Hematopoietic multipotent progenitor cell treated with erythropoietin and hydrocortisone succinate and interleukin-3 and kit ligand, for 15 days (in vitro differentiated cells): ENCODE measurements at places on chromosomes 4 and X.
A peak's percentile ranks its signal among the peaks of the same experiment; 100 is the strongest.

DNA sequence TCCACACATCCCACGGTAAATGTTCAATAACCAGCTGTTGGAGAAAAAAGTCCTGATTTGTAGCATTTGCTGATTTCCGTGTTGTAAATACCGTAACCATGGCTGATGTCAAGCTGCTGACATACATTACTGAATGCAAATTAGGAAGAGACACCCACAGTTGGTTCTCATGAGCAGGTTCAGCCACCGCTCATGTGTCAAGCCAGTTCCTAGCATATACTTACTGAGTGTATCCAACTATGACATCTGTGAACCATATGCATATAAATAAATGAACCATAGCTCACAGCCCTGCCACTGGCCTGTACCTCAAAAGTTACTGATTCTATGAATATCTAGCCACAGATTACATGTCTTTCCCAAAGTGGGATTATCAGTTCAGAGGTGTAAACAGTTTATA lies 29.5 kb downstream of the FHDC1 start:
- DNase-seq, result no peak

DNA sequence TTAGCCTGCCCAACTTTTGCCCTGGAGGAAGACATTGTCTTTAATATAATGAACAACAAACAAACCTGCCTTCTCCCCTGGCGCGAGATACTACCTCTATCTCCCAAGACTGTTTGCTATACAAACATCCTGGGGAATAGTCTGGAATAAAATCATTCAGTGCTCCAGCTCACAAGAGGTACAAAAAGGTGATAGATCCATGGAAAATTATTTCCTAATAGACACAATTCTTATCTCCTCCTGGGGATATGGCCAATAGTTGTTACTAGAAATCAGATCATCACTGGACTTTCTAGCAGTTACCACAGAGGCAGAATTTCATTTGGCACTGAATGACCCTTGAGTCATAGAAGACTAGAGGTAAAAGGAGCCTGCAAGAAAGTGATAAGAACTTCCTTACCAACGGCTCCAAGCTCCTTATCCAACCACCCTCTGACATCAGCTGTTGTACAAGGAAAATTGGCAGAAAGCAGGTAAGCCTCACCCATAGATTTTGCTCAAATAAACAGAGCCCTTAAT lies 38.1 kb downstream of the MID1 start:
- peak; percentile 47 for DNase-seq

GRCh38 chr4:66048861-66049260 lies 378.6 kb upstream of the EPHA5 start:
- DNase-seq, result no peak

DNA sequence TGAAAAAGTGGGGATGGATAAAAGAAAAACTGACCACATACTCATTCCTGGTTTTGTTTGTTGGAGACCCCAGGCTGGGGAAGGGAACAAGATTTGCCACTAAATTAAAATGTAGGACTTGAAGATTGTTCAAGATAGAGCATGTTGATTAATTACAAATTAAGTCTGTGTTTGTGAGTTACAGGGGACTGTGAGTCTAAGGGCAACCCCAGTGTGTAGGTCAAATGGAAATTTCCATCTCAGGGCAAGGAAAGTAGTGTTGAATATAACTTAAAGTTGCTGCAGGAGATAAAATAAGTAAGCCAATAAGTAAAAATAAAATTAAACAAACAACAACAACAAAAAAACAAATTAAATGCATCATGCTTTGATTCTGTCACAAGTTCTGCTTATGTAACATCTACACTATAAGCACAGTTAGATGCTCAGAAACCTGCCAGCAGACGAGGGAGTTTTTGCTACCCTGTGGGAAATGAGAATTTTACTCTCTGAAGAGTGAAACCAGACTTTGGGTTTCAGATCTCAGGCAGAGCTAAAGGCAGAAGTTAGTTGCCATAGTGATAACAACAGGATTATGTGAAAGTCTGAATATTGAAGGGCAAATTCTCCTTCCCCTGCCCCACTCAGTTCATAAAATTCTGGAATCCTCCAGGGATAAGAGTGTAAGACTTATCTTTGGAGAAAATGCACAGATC lies 352.3 kb downstream of the GRXCR1 start:
- no peak for DNase-seq

DNA sequence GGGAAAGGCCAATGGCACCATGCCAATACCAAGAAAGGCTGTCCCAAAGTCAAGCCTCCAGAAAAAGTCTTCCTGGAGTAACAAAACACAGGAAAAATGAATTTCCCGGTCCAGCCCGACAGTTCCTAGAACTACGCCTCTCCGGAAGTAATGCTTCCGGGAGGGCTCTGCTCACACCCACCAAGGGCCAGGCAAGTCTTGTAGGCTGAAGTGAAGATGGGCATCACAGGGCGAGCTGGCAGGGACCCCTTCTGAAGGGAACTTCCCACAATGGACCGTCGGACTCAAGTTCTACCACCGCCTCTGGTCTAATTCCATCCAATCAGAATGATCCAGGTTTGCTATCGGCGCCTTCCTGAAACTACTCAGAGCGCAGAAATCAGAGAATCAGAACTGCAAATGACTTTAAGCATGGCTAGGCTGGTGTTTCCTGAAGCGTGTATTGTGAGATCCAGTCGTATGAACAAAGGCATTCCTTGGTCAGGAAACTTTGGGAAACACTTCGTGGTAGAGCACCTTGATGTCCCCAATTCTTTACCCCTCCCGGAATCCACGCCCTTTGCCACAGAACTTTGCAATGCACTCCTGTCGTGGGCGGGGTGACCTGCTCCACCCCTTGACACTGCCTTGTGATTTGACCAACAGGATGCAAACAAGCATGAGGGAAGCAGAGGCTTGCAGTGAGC lies 127.8 kb downstream of the BCOR start:
- no peak for DNase-seq

DNA sequence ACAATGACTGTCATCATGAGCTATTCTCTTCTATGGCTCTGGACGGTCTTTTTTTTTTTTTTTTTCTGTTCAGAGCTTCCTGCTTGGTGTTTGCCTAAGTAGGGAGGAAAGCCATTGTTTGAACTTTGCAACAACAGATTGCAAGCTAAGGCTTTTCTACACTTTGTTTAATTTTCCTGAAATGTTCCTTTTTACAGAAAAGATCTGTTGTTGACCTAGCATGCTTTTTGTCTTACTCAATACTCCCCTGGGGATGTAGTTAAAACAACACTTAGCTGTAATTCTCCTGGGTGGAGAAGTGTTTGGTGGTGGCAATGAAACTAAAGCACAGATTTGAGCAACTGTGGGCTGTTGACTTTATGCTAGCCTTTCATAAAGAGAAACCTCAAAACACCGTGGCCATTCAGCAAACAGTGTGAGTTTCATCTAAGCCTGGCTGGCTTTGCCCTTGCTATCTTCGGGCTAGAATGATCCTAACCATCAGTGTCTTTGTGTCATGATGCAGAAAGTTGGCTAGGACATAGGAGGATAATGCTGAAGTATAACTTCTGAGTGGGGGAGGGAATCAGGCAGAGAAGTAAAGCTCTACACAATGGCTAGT lies 110.5 kb downstream of the ANXA3 start:
- no peak for DNase-seq

- DNase-seq, result no peak
These were observed 106.4 kb upstream of the SCOC start for GRCh38 chr4:140266958-140267568.

DNA sequence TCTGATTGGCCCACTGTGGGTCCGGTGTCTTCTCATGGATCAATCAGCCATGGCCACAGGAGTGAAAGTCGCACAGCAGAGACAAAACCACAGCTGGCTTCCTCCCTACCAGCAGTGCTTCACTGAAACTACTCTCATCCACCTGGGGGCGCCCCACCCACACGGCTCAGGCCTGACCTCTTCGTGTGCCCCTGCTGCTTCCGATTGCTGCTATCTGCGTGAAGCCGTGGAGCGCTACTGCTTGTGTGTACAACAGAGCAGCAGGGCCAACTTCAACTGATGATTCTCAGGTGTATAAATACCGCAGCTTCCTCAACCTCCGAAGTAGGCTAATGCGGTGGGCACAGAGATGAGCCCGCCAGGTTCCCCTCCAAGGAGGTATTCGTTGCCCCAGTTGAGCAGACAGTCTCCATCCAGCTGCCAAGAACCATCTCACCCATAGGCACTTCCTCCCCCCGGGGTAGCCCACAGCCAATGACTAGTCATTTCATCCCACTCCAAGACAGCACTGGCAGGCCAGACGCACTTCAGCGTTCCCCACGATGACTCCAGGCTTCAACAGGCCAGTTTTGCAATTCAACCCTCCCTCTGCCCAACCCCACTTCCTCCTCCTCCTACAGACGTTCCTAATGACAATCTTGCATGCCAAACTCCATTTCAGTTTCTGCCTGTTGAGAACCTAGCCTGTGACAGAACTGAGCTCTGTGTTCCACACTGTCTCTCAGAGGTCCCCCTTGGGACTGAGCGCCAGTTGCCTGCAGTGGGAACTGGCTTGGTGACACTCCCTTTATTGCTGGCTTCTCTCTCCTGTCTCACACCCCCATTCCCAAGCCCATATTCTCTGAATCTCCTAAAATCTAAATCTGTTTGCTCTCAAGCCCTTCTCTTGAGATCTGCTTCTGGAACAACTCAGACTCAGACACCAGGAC lies 41.3 kb upstream of the ATP6AP2 start:
- peak; percentile 64 for DNase-seq

DNA sequence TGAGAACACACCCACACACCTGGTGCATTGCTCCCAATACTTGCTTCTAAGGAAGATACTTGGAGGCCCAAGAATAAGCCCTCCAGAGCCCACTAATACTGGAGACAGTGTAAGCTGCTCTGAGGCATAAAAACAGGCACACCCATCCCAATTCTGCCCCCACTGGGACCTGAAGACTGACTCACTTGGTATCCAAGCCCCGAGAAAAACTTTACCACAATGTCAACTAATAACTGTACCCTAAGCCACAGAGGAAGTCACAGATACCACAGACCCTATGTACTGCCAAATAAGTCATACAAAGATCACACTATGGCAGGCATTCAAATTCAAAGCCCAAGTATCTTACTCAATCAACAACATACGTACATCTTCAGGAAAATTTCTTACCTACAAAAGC lies 398.2 kb upstream of the SPANXN1 start:
- no peak for DNase-seq

- DNase-seq, result no peak
These were observed 455.3 kb downstream of the KCTD8 start for GRCh38 chr4:43993196-43993902.

GRCh38 chrX:129574214-129574613 lies 34.2 kb downstream of the OCRL start:
- DNase-seq, result no peak

DNA sequence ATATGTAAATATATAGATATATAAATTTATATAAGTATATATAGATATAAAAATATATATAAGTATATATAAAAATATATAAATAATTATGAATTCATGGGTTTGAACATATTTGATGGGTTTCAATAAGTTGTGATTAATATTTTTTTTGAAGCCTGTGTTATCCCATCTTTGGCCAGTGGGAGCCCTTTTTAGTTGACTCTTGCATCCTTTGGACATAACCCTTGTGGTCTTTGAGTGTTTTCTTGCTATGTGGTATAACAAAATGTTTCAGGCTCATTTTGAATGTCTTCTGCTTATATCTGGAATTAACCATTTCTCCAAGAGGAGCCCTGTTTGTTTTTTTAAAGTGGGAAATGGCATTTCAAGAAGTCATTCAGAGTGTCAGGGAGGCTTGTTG lies 15.2 kb downstream of the SNX25 start:
- DNase-seq, result no peak

GRCh38 chrX:72296991-72297390 lies 8.7 kb downstream of the CITED1 start:
- no peak for DNase-seq

DNA sequence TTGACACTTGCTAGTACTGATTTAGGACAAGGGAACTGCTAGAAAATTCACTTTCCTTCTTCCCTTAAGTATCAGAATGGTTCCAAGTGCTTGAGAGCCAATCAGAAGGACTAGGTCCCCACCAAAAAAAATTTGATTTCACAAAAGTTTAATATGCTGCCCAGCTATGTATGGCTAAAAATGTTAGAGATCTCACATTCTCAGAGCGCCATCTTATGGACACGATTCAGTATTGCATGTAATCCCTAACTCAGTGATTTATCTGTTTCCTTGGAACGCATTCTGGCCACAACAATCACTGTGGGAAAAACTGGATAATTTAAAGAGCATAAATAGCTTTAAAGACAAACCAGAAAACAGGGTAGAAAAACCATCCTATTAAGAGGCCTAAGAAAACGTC lies 255.1 kb upstream of the GPC4 start:
- peak; percentile 1 for DNase-seq

DNA sequence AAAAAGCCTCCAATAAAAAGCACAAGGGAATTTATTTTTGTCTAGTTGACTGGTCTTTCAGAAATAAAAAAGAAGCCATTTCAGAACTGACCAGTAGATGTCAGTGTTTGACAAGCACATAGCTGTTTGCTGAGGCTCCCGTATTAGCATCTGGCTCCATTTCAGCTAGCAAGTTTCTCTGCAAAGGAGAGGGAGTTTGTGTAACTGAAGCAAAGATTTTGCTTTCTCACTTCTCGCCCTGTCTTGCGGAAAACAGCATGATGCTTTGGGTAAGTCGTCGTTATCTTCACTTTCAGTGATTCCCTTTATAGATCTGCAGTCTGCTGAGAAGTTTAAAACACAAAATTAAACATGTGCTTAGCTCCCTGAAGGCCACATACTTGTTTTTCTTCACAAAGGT lies 85.5 kb downstream of the CT47B1 start:
- peak; percentile 31 for DNase-seq

DNA sequence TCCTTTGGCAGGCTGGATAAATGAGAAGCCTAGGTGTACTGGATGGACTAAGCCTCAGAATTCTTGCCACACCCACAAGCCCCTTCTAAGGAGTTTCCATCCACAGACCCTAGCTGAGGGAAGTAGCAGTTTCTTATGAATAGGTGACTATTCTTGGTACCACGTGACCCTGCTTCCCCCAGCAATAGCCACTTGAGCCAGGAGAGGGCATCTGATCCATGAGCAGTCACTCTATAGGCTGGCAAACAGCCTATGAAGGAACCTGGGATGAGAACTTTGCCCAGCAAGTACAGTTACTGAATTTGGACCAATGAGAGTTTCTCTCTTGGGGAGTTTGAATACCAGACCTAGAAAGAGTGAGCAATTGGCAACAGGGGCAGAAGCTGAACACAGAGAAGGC lies 84.0 kb downstream of the RTL9 start:
- DNase-seq, result no peak

GRCh38 chr4:76494871-76495590 lies 60.0 kb downstream of the SHROOM3 start:
- no peak for DNase-seq

DNA sequence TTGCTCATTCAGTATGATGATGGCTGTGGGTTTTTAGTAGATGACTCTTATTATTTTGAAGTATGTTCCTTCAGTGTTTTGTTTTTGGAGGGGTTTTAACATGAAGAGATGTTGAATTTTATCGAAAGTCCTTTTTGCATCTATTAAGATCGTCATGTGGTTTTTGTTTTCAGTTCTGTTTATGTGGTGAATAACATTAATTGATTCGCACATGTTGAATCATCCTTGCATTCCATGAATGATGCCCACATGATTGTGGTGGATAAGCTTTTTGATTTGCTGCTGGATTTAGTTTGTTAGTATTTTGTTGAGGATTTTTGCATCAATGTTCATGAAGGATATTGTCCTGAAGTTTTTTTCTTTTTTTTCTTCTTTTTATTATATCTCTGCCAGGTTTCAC lies 347.4 kb upstream of the EPHA5 start:
- DNase-seq, result no peak

GRCh38 chr4:186630128-186630527 lies 74.8 kb upstream of the MTNR1A start:
- no peak for DNase-seq
